Right cardiac atrium (tissue), 5 donors: ENCODE measurements at places on chromosomes 4 and X.

DNA sequence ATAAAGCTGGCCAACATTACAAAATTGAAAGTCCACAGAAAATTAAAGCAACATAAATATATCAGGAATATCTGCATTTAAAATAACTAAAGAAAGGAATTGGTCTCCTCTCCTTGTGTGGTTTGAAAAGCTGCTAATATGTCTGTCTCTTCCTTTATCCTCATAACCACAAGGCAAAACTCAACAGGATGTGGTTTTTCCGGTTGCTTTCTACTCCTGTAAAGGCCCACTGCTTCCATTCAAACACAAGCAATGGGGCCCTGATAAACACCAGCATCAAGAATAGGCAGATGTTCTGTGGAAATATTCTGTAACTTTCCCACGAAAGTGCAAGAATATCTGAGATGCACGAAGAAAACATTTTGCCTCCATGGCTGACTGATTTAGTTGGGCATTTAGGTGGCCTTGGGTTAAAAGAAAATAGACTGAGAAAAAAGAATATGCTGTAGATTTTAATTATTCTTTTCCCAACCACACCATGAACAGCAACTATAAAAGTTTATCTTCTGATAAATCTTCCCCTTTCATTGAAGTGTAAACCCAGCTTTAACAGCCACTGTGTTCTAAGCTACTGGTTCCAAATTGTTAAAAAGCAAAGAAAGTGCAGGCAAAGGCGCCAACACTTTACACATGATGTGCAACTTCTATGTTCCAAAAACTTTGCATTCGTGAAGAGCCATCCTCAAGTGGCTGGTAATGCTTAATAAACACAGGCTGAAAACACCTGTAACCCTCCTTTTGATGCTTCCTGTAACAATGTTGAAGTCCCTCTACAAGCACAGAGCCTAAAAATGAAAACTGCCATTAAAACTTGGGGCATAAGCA lies 50.5 kb upstream of the NDST3 start:
- DNase-seq = no peak

DNA sequence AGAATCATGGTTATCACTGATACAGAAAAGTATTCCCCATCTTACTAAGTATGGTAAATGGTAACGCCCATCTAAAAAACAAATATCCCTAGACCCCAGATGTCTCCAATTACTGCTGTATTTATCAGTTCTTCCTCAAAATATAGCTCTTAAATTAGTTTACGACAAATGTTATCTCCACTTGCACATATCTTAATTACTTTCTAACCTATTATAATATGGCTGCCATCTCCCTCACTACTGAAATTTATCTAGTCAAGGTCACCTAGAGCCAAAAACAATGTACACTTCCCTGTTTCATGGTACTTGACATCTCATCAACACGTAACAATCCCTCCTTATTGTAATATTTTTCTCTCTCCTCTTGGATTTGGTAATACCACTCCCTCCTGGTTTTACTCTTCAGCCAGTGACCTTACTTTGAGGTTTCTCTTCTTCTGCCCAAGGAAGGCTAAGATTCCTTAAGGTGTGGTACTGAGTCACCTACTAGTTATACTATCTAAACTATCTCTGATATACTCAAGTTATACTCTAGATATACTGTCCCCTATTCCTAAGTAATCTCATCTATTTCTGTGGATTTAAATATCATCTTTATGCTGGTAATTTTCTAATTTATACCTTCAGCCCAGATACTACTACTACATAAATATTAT lies 8.6 kb downstream of the LCORL start:
- no peak for DNase-seq

GRCh38 chr4:29632199-29632598 lies 1088.0 kb upstream of the PCDH7 start:
- DNase-seq = no peak

DNA sequence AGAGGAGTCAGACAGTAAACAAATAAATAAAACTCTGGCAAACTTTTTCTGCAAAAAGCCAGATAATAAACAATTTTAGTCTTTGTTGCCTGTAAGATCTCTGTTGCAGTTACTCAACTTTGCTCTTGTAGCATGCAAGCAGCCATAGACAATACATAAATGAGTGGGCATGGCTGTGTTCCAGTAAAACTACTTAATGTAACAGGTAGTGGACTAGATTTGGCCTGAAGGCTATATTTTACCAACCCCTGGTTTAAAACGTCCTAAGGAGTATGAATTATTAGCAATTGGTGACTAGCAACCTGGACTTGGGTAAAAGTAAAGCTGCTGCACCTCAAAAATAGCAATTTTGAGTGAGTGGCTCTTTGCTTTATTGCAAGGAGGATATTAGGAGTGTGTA lies 30.9 kb downstream of the SLAIN2 start:
- no peak for DNase-seq

DNA sequence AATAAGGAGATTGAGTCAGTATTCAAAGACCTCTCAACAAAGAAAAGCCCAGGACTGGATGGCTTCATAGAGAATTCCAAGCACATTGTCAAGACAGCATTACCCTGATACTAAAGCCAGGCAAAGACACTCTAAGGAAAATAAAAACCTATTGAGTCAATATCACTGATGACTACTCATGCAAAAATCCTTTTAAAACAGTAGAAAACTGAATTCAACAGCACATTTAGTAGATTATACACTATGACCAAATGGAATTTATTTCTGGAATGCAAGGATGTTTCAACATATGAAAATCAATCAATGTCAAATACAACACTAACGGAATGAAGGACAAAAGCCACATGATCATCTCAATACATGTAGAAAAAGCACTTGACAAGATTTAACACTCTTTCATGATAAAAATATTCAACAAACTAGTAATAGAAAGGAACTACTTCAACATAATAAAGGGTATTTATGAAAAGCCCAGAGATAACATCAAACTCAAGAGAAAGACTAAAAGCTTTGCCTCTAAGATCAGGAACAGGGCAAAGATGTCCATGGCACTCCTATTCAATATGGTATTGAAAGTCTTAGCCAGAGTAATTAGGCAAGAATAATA lies 633.3 kb downstream of the ANKRD50 start:
- DNase-seq = no peak

DNA sequence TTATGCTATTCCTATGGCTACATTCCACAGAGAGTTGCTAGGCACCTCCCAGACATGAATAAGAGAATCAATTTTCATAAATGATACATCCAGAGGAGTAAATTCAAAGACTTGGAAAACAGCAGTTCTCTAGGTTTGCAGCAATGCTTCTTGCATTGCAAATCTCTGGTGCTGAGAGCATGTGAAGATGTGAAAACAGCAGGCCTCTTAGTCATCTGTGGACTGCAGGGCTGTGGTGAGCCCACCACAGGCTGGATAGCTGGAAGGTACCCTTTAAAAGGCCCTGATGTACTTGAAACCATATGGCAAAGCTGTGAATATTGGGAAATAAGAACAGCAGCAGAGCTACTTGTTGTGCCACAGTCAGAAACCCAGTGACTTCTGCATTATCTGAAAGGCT lies 2135.9 kb downstream of the ARAP2 start:
- no peak for DNase-seq

GRCh38 chr4:9832640-9833039 lies 51.2 kb downstream of the DRD5 start:
- no peak for DNase-seq

- DNase-seq = no peak
Measured at GRCh38 chrX:145825896-145826295, 8.3 kb downstream of the SLITRK2 start.

DNA sequence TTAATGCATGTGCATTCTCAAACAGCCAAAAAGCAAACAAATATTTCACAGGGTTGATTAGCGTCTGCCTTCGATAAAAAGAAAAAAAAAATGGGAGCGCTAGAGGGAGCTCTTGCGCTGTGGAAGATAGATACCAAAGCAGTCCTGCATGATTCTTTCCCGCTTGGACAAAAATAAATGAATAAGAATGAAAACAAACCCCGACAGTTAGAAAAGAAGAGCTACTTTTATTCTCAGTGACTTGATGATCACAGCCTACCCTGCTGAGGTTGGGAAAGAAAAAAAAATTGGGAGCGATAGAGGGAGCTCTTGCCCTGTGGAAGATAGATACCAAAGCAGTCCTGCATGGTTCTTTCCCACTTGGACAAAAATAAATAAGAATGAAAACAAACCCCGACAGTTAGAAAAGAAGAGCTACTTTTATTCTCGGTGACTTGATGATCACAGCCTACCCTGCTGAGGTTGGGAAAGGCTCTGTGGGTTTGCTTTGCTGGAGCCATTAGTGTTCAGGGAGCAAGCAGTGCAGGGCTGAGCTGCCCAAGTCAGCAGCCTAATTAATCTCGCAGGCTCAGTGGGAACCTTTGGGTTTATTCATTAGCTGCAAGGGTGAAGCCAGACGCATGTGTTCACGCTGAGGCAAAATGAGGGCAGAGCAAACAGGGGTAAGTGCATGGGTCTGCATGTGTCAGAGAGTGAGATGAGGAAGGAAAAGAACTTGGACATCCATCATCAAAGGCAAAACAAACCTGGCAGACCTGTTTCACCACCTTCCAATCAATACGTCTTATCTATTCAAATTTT lies 249.3 kb upstream of the PRKX start:
- DNase-seq = no peak
